Testis (tissue), 5 donors: ENCODE measurements at places on chromosomes 16 and 17.

DNA sequence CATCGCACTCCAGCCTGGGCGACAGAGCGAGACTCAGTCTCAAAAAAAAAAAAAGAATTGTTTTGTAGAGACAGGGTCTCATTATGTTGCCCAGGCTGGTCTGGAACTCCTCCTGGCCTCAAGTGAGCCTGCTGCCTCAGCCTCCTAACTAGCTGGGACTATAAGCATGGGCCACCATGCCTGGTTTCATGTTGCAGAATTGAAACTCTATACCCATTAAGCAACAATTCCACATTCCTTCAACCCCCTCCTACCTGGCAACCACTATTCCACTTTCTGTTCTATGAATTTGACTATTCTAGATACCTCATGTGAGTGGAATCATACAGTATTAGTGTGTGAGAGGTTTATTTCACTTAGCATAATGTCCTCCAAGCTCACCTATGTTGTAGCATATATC, 24.5 kb downstream of the RNF135 start:
- DNase-seq, result no peak

DNA sequence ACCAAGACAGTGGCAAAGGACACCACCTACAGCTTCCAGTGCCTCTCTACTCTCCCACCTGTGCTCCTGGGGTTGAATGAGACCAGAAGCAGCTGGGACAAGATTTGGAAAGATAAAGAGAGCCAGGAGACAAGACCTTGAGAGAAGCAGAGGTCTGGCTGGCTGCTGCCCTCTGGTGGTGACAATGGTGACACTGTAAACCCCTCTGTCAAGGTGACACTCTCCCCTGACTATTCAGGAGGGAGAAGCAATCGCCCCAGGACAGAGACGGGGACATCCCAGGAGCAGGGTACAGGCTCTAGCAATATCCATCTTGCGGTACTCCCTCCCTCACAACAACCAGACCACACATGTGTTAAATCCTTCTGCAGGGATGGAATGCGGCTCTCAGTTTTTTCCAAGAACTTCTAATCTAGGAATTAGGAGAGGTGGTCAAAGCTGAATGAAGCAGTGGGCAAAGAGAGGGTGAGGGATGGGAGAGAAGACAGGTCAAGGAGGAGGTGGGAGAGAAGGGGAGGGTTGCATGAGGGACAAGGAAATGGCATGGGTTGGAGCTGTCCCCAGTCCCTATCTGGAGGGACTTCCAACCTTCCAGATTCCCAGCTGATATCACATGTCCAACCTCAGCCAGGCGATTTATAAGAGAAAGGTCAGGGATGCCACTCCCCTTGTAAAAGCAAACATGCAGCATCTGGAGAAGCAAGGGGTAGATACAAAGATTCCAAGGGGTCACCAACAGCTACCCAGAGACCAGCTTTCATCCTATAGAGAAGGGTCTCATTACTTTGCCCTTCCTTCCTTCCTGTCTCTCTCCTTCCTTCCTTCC, 2.9 kb downstream of the PHOSPHO1 start:
- peak; percentile 74 for DNase-seq

DNA sequence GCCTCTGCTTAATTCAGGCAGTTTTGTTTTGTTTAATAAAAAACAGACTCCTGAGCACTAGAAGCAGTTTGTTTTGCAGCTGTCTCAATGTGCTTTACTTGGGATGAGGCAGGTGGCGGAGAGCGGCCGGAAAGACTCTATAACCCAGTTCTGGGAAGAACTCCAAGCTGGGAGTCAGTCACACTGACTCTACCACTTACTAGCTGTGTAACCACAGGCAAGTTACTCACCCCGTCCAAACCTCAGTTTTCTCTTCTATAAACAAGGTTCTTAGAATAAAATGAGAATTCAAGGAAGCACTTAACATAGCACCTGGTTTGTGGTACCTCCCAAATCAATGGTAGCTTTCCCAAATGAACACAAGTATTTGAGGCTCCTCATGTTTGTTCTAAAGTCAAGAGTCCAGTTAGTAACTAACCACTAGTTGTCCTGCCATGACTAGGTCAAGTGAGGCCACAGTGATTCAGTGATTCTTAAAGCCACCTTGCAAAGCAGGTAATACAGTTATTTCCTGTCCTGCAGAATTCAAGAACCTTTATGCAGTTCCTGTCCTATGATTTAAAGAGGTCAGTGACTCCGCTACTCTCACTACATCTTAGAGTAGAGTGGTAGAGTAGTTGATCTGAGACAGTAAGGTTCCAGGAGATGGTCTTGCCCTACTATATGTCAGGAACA, 2.7 kb downstream of the TXNDC17 start:
- DNase-seq, result no peak

- no peak for DNase-seq
These were observed 192.1 kb upstream of the KIF2B start for GRCh38 chr17:53630638-53631037.

GRCh38 chr17:45431531-45432404, 902 bp downstream of the ARHGAP27 start:
- peak; percentile 38 for DNase-seq

GRCh38 chr16:49599281-49599680, 225.7 kb downstream of the C16orf78 start:
- no peak for DNase-seq

GRCh38 chr16:80543162-80543561, 2.4 kb downstream of the DYNLRB2 start:
- DNase-seq, result no peak

DNA sequence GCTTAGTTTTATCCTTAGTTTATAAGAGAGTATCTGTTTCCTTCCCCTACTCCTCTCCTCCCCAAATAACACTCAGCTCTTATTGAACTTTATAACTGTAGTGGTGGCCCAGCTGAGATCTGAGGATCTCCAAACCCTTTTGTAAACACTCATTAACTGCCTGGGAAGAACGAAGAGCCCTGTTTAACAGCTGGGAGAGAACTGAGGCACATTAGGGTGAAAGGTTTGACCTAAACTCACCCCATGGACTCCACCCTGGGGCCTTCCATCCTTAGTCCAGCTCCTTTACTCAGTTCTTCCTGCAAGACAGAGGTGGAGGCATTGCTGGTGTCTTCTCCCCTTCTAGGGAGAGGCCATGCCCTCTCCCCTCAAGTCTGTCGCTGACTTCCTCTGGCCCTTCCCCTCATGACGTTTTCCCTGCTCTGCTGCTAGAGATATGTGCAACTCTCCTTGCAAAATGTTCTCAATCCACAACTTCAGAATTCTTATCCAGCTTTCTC, 1.2 kb upstream of the RARA start:
- DNase-seq, result no peak
